ENCODE measurements at places on chromosomes 7 and 10.

DNA sequence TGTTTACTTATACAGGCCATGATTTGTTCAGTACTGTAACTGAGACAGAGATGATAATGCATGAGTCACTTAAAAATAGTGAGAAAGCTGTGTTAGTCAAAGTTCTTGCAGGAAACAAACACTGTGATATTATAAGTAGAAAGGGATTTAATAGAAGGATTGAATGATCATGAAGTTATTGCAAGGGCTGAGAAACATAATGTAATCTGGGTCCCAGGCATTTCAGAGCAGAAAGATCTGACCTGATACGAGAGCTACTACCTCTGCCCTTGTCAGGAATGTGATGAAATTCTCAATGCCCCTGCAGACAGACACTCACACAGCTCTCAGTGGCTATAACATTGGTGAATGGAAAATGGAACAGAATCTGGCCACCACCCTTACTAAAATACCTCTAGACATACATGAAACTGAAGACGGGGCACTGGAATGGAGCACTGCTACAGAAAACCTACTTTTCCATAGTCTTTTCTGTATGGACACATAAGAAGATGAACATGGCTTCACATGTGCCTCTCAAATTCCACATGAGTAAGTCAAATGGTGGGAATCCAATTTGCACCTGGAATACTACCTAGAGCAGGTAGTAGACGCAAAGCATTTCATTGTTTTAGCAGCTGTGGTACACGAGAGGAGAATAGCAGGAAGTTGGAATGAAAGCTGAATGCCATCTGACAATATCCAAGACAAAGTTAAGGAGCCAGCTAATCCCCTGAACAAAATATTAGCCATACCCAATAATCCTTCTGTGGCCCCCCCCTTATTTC, 19.1 kb upstream of the VWDE start:
- no peak for DNase-seq

DNA sequence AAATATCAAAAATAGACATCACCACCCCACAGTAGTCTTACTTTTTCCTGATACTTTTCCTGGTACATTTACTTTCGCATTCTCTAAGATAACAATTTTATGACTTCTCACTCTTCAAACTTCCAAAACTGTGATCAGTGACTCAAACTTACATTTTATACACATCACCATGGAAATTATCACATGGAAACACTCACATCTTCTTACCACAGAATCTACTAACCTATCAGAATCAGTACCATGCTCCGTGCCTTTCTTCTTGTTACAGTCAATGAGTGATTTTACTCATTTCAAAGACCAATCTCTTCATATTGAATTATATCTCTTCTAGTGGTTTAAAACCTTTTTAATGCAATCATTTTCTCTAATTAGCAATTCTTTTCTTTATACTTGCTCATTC, 120.3 kb downstream of the PTEN start:
- DNase-seq, result no peak

DNA sequence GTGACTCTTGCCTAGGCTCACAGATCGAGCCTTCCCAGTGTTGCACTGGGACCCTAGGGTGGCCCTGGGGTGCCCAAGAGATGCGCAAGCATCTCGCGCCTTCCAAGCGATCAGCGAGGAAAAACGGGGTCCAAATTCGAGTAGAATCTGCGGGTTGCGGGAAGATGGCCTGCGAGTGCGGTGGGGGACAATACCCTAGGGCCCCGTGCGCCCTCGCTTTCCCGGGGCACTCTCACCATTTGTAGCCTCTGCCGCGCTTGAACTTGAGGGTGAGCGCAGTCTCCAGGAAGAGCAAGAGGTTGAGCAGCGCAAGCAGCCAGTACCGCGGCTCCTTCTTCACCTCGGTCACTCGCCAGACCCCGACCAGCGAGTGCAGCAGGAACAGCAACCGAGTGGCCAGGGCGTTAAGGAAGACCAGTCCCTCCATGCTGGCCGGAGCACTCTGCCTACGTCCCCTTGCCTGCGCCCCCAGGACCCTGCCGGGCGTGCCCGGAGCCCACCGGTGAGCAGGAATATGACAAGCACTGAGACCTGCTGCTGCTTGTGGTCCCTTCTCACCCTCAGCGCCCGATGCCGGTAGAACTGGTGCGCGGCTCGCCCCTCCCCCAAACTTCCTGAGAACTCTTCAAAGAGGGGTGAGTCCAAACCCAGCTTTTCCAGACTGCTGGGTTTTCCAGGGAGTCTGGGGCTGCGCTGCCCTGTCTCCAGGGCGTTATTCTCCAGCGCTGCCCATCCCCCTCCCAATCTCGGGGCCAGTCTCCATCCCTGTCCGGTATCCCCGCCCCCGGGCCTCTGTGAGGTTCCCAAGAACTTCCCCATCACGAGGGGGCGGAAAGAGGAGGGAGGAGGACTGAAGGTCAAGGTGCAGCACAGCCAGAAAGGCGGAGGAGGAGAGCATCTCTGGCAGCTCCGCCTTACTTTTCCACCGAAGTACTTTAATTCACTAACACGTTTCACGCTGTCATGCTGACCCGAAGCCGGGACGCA, at the start of gene TMEM26:
Gene TMEM26, minus strand, starts transcription at position 727 of the 987 bp plus-strand sequence. Its CDS starts 300 bp downstream, at position 427.
- no peak for DNase-seq

- DNase-seq, result no peak
These were observed 124.8 kb upstream of the CCDC6 start for GRCh38 chr10:60031183-60031582.

- no peak for DNase-seq
These were observed 43.0 kb upstream of the NAMPT start for GRCh38 chr7:106327538-106328481.

- DNase-seq, result no peak
These were observed 271.4 kb downstream of the TSPAN12 start for GRCh38 chr7:120586571-120586970.

DNA sequence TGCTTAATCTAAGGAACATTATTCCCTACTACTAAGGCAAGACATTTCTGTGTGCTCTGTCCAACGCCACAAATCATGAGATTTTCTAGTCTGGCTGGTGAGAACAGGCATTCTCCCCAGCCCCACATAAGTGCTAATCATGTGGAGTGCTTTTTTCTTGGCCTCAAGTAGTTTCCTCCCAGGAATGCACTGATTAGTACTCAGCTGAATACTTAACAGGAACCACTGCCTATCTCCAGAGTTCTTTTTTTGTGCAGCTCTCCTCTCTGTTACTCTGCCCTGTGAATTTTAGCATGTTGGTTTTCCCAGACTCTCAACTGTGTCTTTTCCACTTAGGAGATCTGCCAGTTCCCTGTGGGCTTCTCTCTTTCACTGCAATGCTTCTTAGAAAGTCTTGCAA, 1098.5 kb upstream of the LRRTM3 start:
- DNase-seq, result no peak
